ENCODE measurements at places on chromosomes 3 and 15. TPM values are rescaled to one million over a fixed set of nuclear protein-coding genes. Genes with fewer than 3 reads are reported as not detected.
A peak's percentile ranks its signal among the peaks of the same experiment; 100 is the strongest.

Gene SAMMSON
- total RNA-seq: not detected

DNA sequence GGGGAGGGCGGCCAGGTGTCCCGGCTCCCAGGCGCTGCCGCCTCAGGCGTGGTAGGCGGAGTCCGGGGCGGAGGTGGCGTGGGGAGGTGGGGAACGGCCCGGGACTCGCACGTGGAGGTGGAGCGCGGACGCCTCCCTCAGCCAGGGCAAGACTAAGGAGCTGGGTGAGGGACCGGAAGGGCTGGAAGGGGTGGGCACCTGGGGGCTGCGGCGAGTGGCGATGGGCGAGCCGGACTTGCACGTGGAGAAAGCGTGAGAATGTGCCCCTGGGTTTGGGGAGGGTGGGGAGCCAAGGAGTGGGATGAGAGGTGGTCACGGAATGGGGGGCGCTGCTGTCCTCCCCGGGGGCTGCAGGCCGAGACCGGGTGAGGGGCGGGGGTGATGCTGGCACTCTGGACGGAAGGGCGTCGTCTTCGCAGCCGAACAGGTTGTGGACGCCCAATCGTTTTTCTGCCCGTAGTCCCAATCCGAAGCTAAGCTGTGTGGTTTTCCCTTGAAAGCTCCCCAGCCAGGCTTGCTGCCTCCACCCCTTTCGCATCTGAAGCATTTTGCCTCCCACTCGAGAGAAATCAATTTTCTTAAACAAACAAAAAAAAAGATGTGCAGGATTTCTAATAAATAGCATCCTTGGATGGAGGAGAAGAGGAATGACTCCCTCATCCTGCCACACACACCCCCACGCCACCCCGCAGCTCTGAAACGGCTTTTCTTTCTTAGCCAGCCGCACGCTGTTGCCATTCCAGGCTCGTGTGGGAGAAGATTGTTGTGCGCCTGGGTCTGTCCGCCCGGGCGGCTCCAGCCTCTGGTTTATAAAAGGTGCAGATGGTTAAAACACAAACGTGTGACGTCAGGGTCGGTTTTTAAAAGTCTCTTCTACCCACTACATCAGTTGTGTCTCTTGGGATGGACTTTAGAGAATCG, 62.5 kb upstream of the ANKRD28 start:
- peak overlapping the region; percentile 65 for H3K4me3 ChIP-seq
- H3K27ac ChIP-seq: peak overlapping the region; percentile 75
- H3K36me3 ChIP-seq: no peaks in the 10 kb centered on the region
- H3K4me1 ChIP-seq: peaks cover 20% of the 10 kb centered on the region

GRCh38 chr3:98769448-98769847, 6.3 kb downstream of the ST3GAL6 start:
- no peak overlapping the region for H3K4me3 ChIP-seq
- H3K27me3 ChIP-seq: no peaks in the 10 kb centered on the region
- H3K4me1 ChIP-seq: peaks cover 6% of the 10 kb centered on the region
- no peaks in the 10 kb centered on the region for H3K36me3 ChIP-seq

- peaks cover 19% of the 10 kb centered on the region for H3K4me1 ChIP-seq
- no peak overlapping the region for H3K4me3 ChIP-seq
- H3K36me3 ChIP-seq: no peaks in the 10 kb centered on the region
- no peak overlapping the region for H3K27ac ChIP-seq
- no peak for DNase-seq
Observed at GRCh38 chr3:124064050-124064449, 72.1 kb upstream of the ROPN1 start.

Gene MITF
- total RNA-seq: 1.9 TPM

Gene GP5
- 0.12 TPM for total RNA-seq

Gene PLSCR4
- 5.2 TPM for total RNA-seq

DNA sequence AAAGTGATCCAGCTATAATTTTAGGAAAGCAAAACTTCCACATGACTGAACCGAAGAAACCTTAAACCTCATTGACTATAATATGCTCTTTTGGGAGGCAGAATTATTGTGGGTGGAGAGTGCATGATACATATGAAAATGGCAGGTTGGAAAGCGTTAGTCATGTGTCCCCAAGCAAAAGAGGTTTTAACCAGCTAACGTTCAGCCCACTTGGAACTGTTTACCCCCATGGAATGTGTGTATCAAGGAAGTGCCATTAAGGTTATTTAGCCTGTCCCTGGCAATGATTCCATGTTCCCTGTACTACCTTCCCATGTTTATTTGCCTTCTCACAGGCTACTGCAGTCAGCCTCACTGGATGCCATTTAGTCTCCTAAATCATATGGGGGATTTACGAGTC, 44.1 kb upstream of the LRRC58 start:
- DNase-seq: no peak
- no peak overlapping the region for H3K4me3 ChIP-seq
- H3K27ac ChIP-seq: no peak overlapping the region
- H3K36me3 ChIP-seq: peaks cover 16% of the 10 kb centered on the region
- no peaks in the 10 kb centered on the region for H3K4me1 ChIP-seq

GRCh38 chr3:179133575-179133974, 14.6 kb upstream of the PIK3CA start:
- DNase-seq: no peak
- H3K27ac ChIP-seq: no peak overlapping the region
- H3K36me3 ChIP-seq: no peaks in the 10 kb centered on the region
- H3K4me1 ChIP-seq: no peaks in the 10 kb centered on the region
- H3K27me3 ChIP-seq: no peaks in the 10 kb centered on the region

DNA sequence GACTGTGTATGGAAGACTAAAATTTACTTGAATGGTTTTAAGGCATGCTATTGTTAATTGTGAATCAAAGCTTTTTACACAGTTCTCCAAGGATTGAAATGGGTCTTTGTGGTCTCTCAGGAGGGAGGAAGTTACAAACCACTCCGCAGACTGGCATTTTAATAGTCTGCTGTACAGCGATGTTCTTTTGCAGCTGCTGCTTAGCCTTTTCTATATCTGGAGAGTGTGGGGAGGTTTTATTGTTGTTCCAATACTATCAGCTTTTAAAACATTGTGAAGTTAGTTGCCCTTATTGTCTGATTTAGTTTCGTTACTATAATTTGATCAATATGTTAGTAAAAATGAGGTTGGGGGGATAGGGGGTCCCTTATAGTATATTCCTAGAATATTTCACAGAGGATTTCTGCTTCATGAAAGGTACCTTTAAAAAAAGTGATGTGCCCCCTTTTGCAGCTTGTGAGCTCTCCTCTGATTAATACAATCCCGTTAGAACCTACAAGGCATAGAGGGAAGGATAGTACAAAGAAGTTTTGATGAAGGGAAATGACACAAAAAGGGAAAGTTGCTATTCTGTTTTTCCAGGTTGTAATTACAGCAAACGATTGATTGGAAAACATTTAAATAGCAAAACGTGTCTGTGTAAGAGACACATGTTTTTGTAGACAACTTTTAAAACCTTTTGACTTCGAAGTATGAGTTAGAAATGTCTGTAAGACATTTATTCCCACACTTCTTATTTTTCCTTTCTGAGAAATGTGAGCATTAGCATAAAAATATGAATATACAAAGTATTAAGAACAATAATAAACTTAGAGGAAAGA, 158.3 kb upstream of the CGNL1 start:
- H3K4me3 ChIP-seq: no peak overlapping the region
- no peaks in the 10 kb centered on the region for H3K36me3 ChIP-seq
- H3K4me1 ChIP-seq: peaks cover 57% of the 10 kb centered on the region
- no peaks in the 10 kb centered on the region for H3K27me3 ChIP-seq
- DNase-seq: no peak
- 0 out of 2 replicates have a peak overlapping the region, but pooled peaks have one; percentile 13 for H3K27ac ChIP-seq

Gene MIX23
- 57.7 TPM for total RNA-seq

Gene KLF15
- 14.0 TPM for total RNA-seq

Gene IGF1R
- total RNA-seq: 95.6 TPM

- no peaks in the 10 kb centered on the region for H3K27me3 ChIP-seq
- no peak for DNase-seq
- no peaks in the 10 kb centered on the region for H3K4me1 ChIP-seq
- no peaks in the 10 kb centered on the region for H3K36me3 ChIP-seq
Observed at GRCh38 chr3:19888428-19889152, 45.4 kb downstream of the EFHB start.

- peaks cover 5% of the 10 kb centered on the region for H3K4me1 ChIP-seq
- no peak overlapping the region for H3K27ac ChIP-seq
- no peaks in the 10 kb centered on the region for H3K27me3 ChIP-seq
- H3K36me3 ChIP-seq: no peaks in the 10 kb centered on the region
- DNase-seq: no peak
Observed at GRCh38 chr3:54966979-54967378, 39.1 kb upstream of the LRTM1 start.

DNA sequence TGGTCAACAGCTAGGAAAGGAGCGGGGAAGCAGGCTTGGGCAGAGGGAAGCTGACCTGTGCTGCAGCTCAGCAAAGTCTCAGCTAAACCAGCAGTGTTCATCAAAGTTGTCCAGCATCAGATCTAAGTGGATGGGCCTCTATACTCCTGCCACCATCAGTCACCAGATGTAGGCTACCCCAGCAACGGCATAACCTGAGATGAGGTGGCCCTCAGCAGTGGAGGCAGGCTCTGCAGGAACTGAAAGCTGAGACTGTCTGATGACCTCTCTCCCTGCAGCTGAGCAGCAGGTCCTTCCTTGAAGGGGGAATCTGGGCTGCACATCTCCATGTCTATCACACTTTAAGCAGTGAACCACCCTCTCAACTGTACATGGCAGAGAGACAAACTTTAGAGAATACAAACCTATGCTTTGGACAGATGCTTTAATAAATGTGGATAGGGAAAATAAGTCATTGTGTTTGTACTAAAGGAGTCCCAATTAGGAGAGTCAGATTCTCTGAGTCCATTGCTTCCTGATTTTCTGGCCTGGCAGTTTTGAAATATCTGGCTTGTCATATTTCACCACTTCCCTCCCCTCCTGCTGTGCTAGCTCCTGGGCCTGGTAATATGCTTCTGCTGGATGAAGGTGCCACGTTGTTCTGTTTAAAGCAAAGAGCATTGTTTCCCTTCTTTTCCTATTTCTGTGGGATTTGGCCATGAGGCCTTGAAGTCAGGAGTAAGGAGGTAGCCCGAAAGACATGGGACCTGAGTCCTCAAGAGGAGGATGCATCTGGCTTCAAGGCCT, 11.1 kb upstream of the PSTPIP1 start:
- H3K27ac ChIP-seq: no peak overlapping the region
- no peaks in the 10 kb centered on the region for H3K36me3 ChIP-seq
- H3K27me3 ChIP-seq: no peaks in the 10 kb centered on the region
- no peaks in the 10 kb centered on the region for H3K4me1 ChIP-seq
- DNase-seq: no peak

- H3K27ac ChIP-seq: no peak overlapping the region
- no peaks in the 10 kb centered on the region for H3K4me1 ChIP-seq
- no peaks in the 10 kb centered on the region for H3K27me3 ChIP-seq
- no peak for DNase-seq
- H3K36me3 ChIP-seq: no peaks in the 10 kb centered on the region
Observed at GRCh38 chr3:13223574-13224237, 150.5 kb upstream of the IQSEC1 start.

GRCh38 chr3:8733332-8734094, at the start of gene CAV3:
Gene CAV3 (plus strand): TSS chr3:8733802. CDS start chr3:8733877, 75 bp downstream.
- peaks cover 8% of the 10 kb centered on the region for H3K4me1 ChIP-seq
- no peaks in the 10 kb centered on the region for H3K27me3 ChIP-seq
- H3K36me3 ChIP-seq: no peaks in the 10 kb centered on the region
- no peak within 1 kb of the TSS for H3K27ac ChIP-seq
- H3K4me3 ChIP-seq: no peak within 1 kb of the TSS

DNA sequence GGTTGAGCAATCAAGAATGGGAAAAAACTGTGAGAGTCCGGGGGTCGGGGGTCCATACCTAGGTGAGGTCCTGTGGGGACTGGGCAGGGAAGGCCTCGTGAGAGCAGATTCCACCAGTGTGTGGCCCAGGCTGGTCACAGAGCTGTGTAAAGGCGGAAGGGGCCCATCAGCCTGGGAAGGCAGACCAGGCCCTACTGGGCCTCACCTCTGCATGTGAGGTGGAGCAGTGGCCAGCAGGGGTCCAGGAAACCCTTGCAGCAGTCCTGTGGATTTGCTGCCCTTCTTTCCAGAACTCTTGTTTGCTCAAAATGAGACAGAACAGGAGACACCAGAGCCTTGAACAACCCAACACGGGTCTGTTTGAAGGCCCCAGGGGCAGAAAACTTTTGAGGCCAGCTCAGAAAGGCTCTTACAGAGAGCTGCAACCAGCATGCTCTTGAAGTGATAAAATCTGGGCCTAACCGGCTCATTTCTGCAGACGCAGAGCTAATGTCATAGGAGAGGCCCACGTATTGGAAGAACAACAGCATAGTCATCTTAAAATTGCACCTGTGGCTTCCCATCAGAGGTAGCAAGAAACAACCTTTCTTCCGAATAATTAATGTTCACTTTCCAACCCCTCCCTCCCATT, 30.3 kb upstream of the HHATL start:
- no peak overlapping the region for H3K27ac ChIP-seq
- peaks cover 15% of the 10 kb centered on the region for H3K4me1 ChIP-seq
- H3K4me3 ChIP-seq: no peak overlapping the region
- DNase-seq: peak; percentile 16
- no peaks in the 10 kb centered on the region for H3K27me3 ChIP-seq

Gene TMEM207
- not detected for total RNA-seq

Gene BCL2A1
- total RNA-seq: not detected

Gene BNC1
- 1.6 TPM for total RNA-seq

- H3K27me3 ChIP-seq: no peaks in the 10 kb centered on the region
- H3K4me3 ChIP-seq: no peak overlapping the region
- H3K27ac ChIP-seq: no peak overlapping the region
- no peaks in the 10 kb centered on the region for H3K36me3 ChIP-seq
- DNase-seq: peak; percentile 43
Observed at GRCh38 chr3:69081583-69082262, 1.6 kb upstream of the UBA3 start.

DNA sequence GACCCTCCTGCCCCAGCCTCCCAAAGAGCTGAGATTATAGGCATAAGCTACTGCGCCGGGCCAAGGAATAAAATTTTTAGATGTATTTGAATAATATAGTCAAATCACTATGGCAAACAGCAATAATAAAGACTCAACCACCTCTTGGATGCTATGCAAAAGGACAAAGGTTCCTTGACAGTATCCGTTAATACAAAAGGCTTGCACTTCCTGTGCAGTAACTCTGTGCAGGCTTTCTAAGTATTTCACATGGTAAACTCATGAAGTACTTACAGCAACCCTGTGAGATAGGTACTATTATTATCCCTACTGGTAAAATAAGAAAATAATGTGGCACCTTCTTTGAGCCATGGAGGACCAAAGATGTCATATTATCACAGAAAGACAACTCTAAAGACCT, 86.8 kb downstream of the SHQ1 start:
- no peak for DNase-seq
- no peak overlapping the region for H3K27ac ChIP-seq
- no peak overlapping the region for H3K4me3 ChIP-seq
- no peaks in the 10 kb centered on the region for H3K27me3 ChIP-seq
- H3K4me1 ChIP-seq: peaks cover 8% of the 10 kb centered on the region

Data from GM23338 (cell line).